ENCODE measurements at places on chromosomes 7 and 10. TPM values are rescaled to one million over a fixed set of nuclear protein-coding genes. Genes with fewer than 3 reads are reported as not detected.

EIF5AL1 gene
- 0.70 TPM for total RNA-seq

GRCh38 chr10:61992671-61993668 is 91.5 kb downstream of the ARID5B start:
- no peak for DNase-seq

CALCR gene
- not detected for total RNA-seq

NAT16 gene
- not detected for total RNA-seq

GRCh38 chr7:69335331-69335730 is 262.9 kb upstream of the AUTS2 start:
- no peak for DNase-seq

DLX6 gene
- not detected for total RNA-seq

GRCh38 chr10:126073606-126074005 is 177.2 kb downstream of the FANK1 start:
- no peak for DNase-seq

GRCh38 chr10:8874972-8875371 is 820.5 kb downstream of the GATA3 start:
- no peak for DNase-seq

DNA sequence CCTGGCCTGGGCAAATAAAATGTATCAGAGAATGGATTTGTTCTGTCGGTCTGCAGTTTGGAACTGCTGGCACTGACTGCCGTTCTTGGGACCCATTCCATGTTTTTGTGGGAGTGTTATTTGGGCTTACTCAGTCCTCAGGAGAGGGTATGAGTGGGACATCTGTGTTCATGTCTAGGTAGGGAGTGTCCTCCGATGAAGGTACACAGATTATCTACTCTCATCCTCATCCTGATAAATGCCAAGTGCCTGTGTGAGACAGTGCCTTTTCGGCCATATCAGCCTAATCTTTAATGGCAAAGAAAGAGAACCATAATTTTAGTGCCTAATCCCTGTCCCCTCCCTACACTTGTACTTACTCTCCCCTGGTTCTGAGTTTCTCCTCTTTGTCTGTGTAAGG is 409.4 kb downstream of the REEP3 start:
- DNase-seq: no peak

HECW1 gene
- 0.18 TPM for total RNA-seq

- no peak for DNase-seq
Observed at GRCh38 chr10:1392127-1392526, 335.9 kb downstream of the WDR37 start.

Measured in esophagus squamous epithelium (tissue), 5 donors.